Foreskin keratinocyte (primary cell): ENCODE measurements at places on chromosomes 4 and X. TPM values are rescaled to one million over a fixed set of nuclear protein-coding genes. Genes with fewer than 3 reads are reported as not detected.
A peak's percentile ranks its signal among the peaks of the same experiment; 100 is the strongest.

Gene NEXMIF
- total RNA-seq, result not detected in 2 replicates

Gene FAT4
- total RNA-seq, result 1.4 and 1.5 TPM in 2 replicates

Gene SLBP
- 77.9 and 80.3 TPM in 2 replicates for total RNA-seq

Gene ESX1
- not detected in 2 replicates for total RNA-seq

Gene GPR173
- 0.35 and 0.75 TPM in 2 replicates for total RNA-seq

Gene PAK3
- total RNA-seq, result 0.11 and 0.27 TPM in 2 replicates

- DNase-seq, result no peak
Measured at GRCh38 chr4:109432203-109432602, 1.4 kb upstream of the SEC24B start.

GRCh38 chrX:39513836-39514235 lies 583.9 kb downstream of the BCOR start:
- no peak for DNase-seq

- DNase-seq, result no peak
Measured at GRCh38 chrX:134734466-134734952, 76.2 kb upstream of the PLAC1 start.

GRCh38 chr4:185015108-185015507 lies 3.2 kb upstream of the HELT start:
- DNase-seq, result no peak

DNA sequence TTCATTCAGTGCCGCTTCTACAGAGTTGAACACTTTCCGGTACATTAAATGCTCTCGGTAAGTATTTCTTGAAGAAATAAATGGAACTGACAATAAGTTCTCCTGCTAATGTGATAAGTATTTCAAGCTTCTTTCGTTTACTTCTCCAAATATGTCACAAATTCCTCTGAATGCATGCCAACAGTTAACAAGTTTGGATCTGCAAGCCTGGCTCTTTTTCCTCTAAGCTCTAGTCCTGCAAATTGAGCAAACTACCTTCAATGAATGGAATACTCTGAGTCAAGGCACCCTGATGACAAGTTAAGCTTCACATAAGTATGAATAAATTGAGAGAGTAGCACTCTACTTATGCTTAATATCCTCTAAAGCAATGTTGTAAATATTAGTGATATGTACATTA lies 403.6 kb downstream of the PDGFC start:
- peak; percentile 75 for DNase-seq

DNA sequence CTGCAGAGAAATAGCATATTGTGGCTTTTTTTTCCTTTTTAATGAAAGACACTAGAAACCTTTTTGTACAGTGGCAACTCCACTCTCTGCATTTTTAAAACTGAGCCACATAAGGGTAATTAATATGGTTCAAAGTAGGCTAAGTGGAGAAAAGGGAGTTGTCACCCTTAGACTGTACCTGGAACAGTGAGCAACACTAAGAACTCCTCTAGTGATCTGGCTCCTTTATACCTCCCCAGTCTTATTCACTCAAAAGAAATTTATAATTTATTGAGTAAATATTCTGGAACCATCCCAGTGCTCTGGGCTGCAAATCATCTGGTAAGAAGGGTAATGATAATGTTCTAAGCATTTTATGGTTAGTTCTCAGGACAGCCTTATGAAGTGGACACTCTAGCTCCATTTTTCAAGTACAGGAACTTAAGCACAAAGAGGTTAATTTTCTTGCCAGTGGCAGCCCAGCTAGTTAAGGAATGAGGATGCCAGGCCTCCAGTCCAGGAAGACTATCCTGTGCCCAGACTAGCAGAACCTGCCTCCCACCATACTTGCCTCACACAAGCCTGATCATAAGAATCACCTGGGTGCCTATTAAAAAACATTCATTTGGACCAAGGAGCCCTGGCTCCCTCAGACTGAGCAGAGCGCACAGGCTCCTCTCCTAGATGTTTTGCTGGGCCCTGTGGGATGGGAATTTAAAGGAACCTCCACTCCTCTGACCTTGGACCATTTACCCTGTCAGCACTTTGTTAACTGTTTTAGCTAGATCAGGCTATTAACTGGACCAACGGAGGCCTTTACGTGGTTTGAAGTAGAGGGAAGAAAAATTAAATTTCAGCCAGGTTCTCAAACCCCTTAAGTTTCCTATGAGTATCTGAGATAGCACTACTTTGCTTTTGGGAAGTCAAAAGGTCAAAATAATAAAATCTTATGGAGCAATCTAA lies 102.6 kb downstream of the PDE5A start:
- peak; percentile 13 for DNase-seq

DNA sequence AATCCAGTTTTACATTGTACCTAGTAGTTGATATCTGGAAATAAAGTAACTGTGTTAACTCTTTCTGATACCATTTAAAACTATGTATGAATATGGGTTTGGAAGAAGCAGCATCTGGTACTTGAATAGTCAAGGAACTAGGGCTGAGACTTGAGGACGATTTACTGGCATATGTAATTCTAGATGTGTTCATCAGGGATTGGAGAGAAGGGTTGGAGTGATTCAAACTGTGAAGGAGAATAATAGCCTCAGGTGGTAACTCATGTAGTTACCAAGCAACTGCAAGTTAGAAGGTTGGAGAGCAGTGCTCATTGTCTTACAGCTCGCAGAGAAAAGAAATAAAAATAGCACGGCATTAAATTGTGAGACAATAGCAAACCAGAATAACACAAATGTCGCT lies 29.5 kb upstream of the TXLNG start:
- no peak for DNase-seq

- DNase-seq, result peak; percentile 63
Measured at GRCh38 chr4:68451246-68452211, 4.3 kb downstream of the TMPRSS11E start.

DNA sequence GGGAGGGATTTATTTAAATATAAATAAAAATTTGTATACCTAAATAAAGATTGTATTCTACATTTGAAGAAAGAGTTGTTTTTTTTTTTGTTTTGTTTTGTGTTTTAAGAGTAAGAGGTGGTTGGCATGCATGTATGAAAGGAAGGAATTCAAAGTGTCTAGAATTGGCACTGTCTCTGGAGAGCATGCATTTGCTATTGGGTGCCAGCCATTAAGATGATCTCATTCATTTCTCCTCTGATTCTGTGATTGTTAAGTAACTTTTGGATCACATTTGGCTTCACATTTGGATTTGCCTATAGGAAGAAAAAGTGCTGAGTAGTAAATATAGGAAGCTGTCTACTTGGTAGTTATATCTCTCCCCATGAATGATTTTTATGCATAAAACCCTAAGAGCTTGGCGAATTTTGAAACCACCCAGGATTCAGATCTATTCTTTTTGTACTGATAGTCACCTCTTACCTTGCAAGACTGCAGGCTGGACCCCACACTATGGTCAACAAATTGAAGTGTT lies 7.8 kb upstream of the BOD1L1 start:
- no peak for DNase-seq

DNA sequence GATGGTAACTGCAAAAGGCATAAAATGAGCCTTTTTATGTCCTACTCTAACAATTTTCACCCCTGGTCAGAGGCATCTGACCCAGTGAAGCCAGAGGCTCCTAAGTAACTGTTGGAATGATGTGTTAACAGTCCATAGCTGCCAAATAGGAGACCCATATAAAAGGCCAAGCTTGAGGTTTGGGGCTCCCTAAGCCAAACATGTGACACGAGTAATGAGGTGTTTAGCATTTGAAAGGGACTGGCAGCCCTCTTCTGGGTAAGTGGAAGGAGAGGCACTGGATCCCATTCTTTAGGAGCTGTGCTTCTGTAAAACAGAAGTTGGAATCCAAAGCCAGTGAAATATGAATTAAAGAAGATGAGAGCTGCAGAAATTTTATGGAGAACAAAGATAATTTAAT lies 100.6 kb upstream of the PNPLA4 start:
- DNase-seq, result no peak
